ENCODE measurements at places on chromosomes 3 and 15.

- no peak for DNase-seq
Observed at GRCh38 chr3:114760679-114761078, 386.4 kb downstream of the ZBTB20 start.

- no peak for DNase-seq
Observed at GRCh38 chr3:66642019-66642418, 141.2 kb upstream of the LRIG1 start.

- DNase-seq = peak; percentile 63
Observed at GRCh38 chr3:123642182-123642956, 57.5 kb upstream of the HACD2 start.

GRCh38 chr3:62237286-62237948 is 135.9 kb downstream of the FEZF2 start:
- no peak for DNase-seq

DNA sequence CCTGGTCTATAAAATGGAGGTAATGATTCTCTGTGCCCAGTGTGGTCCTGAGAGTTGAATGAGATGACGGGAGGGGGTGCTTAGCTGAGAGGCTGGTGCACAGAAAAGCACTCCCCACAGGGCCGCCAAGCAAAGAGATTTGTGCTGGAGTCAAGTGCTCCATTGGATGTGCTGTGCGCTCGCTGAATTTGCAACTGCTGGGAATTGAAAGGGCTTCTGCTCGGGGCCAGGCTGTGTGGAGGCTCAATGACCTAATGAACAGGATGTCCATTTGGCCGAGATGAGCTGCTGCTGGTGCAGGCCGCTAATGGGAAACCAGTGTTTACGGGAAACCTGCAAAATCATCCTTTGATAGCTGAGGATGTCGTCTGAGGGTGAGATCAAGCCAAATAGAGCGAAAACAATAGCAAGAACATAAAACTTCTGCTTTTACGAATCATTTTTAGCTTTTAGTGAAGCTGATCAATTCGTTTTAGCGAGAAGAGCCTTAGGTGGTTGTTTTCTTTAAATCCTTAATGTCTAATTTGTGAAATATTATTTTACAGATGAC is 211.7 kb downstream of the GABRG3 start:
- DNase-seq = no peak

Measured in substantia nigra (tissue), 51 donors.